Effector CD4-positive, alpha-beta T cell (primary cell): ENCODE measurements at places on chromosomes 13 and 19.

- DNase-seq: no peak
Observed at GRCh38 chr13:79482281-79482970, 1.5 kb downstream of the NDFIP2 start.

GRCh38 chr13:48505597-48506091 is 27.2 kb downstream of the RCBTB2 start:
- DNase-seq: peak; percentile 36

DNA sequence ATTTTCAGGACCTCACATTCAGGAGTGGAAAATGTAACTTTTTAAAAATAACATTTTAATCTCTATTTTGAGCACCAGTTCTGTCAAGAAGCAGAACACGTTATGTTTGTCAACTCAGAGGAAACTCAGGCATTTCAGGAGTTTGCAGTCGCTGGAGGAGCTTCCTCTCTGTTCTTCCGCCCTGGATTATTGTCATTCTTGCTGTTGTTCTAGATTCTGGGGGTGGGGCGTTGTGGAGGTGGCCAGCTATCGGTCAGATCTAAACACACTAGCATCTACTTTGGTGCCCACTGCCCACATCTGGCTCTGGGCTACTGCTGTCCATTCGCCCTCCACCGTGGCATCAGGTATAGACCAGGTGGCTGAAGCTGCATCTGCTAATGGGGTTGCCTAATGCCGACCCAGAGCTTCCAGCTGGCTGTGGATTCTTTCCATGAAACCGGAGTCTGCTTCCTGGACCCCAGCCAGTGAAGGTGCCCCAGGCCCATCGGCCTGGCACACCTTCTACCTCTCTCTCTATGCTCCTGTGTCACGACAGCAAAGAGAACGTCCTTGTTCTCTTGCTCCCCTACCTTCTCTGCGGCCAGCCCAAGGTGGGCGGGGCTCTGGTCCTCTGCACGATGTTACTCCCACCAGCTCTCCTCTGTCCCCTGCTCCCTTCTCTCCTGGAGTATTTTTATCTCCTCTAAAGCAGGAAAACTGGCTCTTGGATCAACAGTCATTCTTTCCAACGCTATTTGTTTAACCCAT is 36.7 kb upstream of the DGKH start:
- DNase-seq: no peak

DNA sequence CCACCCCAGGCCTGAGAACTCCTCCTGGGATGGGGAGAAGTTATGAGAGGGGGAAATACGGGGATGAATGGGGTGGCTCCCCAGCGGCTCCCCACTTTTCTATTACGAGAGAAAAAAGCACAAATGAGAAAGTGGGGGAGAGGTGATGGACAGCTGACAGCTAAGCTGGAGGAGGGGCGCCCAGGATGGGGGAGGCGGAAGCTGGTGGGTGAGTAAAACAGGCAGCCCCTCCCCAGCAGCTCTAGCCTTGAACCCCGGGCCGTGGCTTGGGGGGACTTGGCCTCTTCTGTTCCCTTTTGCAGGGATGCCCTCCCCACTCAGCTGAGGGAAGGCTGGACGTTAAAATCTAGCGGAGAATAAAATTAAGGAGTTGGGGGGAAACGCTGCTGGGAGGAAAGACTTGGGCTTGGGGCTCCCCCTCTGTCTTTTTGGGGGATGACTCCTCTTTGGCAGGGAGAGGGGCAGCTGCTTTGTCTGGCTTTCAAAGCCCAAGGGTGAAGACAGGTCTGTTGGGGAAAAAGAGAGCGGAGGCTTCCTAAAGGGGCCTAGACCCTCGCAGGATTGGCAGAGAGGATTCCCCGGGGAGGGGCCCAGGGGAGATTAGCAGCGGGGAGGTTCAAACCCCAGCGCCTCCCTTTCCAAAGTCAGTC is 1.4 kb upstream of the SAMD1 start:
- peak; percentile 27 for DNase-seq

DNA sequence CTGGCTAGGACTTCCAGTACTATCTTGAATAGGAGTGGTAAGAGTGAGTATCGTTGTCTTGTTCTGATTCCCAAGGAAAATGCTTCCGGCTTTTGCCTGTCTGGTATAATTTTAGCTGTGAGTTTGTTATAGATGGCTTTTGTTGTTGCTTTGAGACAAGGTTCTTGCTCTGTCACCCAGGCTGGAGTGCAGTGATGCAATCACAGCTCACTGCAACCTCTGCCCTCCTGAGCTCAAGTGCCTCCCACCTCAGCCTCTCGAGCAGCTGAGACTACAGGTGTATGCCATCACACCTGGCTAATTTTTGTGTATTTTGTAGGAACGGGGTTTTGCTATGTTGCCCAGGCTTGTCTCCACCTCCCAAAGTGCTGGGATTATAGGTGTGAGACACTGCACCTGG is 6.1 kb upstream of the ZNF543 start:
- no peak for DNase-seq

- DNase-seq: no peak
Observed at GRCh38 chr19:33674626-33675367, 53.0 kb downstream of the CHST8 start.

DNA sequence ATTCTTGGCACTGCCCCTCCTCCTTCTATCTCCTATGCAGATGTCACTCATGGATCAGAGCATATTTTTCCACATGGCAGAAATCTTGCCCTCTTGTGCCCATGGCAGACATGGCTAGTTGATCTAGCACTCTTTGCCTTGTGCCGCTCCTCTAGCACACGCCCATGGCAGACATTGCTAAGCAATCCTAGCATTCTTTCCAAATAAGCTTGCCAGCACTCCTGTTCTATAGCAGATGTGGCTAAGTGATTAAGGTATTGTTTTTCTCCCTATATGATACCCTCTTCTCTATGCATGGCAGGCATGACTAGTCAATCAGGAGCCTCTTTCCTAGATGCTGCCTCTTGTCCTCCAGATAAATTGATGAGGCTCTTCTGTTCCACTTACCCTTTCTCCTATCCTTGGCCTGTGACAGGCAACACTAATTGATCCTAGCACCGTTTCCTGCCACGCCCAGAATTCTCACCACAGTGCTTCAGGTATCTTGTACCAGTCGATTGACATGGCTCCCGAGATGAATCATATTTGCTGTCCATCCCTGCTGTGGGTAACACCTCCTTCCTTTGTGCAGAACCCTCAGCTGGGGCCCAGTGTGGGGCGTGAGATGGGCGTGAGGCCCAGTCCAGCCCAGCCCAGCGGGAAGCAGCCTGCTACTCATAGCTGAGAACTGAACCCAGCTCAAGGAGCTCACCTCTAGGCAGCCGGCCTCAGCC is 26.9 kb downstream of the TMED1 start:
- DNase-seq: no peak

DNA sequence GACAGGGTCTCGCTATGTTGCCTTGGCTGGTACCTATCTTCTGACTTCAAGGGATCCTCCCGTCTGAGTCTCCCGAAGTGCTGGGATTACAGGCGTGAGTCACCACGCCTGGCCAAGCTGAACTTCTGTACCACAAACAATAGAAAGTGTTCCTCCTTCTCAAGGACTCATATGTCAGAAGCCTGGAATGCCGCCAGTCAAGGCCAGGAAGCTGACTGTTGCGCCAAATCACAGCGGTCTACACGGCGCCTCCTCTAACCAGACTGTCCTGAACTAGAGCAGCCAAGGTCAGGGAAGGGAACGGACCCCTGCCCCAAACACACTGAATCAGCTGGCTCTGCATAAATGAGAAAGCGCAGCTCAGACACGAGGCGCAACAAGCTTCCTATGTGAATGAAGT is 14.6 kb downstream of the RAB20 start:
- no peak for DNase-seq

- no peak for DNase-seq
Observed at GRCh38 chr19:48796298-48797083, 14.3 kb downstream of the BCAT2 start.

GRCh38 chr13:75656425-75656989 is 20.4 kb downstream of the LMO7 start:
- DNase-seq: no peak

- DNase-seq: no peak
Observed at GRCh38 chr19:13923194-13923987, 14.8 kb downstream of the PODNL1 start.

GRCh38 chr13:86906127-86906874 is 764.9 kb upstream of the SLITRK5 start:
- DNase-seq: no peak

DNA sequence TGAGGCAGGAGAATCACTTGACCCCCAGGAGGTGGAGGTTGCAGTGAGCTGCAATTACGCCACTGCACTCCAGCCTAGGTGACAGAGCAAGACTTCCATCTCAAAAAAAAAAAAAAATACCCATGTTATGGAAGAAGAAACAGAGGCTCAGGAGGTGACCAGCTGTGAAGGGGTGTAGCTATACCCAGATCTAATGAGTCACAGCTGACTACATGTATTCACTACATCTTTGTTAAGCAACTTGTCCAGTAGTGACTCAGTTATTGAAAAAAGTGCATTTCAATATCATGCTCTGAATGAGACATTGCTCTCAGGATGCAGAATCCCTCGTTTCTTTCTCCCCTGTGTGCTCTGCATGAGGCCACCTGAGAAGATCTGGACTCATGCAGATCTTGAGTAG is 16.1 kb upstream of the SPART start:
- no peak for DNase-seq

DNA sequence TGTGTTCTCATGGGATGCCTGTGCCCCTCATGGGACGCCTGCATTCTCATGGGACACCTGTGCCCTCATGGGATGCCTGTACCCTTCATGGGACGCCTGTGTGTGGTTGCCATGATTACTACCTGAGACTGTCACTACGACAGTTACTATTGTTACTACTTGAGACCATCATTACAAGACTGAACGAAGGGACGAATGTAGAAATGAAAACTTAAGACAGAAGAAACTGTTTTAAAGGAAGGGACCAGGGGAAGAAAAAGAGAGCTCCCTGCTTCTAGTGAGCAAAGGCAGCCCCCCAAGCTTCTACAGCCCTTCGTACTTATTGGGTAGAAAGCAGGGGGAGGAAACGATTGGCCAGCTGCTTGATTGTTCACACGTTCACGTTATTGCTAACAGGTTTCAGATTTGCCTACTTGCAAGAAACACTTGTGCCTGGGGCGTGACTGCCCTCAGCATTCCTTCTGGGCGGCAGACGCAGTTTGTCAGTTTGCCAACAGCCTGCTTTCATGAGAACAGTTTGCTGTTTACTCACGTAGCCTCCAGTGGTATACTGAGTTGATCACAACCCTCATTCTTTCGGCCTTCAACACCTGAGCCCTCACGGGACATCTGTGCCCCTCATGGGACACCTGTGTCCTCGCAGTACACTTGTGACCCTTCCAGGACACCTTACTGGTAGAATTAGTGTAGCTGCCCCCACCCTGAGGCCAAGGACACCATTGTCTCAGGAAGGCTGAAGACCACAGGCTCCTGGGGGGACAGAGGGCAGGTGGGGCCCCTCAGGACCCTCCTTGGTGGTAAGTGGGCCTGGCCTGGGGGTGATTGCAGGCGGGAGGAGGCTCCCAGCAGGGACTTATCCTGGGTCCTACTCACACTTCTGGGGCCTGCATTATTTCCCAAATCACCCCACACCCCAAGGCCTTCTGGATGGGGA is 2.5 kb upstream of the S1PR4 start:
- DNase-seq: peak; percentile 26

DNA sequence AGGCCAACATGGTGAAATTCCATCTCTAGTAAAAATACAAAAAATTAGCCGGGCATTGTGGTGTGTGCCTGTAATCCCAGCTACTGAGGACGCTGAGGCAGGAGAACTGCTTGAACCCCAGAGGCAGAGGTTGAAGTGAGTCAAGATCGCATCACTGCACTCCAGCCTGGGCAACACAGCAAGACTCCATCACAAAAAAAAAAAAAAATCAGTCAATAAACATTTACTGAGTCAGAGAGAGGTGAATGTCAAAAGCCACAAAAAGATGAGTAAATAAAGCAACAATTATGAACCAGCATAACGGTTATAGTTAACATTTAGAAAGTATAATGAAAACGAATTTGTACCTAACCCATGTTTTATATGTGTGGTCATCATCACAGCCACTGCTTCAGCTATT is 23.1 kb downstream of the PSPC1 start:
- DNase-seq: no peak

DNA sequence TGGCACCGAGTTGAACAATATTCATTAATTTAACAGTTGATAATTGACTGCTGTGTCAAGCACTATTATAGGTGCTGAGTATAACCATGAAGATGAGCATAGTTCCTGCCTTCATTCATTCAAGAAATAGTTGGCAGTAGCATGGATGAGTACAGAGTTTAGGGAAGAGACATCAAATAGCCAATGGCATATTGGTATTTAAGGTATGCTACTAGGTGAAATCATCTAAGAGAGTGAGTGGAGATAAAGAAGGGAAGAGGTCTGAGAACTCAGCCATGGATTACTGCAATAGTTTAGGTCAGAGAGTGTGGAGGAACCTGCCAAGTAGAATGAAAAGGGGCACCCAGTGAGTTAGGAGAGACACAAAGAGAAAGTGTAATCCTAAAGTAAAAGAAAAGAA is 4.9 kb upstream of the HTR2A start:
- DNase-seq: no peak

- peak; percentile 87 for DNase-seq
Observed at GRCh38 chr19:21568816-21569493, 63.6 kb downstream of the ZNF429 start.

DNA sequence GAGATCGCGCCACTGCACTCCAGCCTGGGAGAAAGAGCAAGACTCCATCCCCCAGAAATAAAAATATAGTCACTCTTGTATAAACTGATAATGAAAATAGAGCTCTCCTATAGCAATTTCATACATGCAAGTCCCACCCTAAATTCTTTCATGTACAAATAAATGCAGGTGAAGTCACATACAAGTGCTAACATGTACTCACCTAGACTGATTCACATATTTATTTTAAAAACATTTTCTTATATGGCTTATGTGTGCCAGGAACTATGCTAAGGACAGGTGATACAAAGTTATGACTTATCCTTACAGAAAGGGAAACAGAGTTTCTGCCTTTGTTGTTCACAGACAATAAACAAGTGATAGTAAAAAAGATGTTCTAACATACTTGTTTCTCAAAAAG is 32.0 kb downstream of the USP12 start:
- DNase-seq: no peak

DNA sequence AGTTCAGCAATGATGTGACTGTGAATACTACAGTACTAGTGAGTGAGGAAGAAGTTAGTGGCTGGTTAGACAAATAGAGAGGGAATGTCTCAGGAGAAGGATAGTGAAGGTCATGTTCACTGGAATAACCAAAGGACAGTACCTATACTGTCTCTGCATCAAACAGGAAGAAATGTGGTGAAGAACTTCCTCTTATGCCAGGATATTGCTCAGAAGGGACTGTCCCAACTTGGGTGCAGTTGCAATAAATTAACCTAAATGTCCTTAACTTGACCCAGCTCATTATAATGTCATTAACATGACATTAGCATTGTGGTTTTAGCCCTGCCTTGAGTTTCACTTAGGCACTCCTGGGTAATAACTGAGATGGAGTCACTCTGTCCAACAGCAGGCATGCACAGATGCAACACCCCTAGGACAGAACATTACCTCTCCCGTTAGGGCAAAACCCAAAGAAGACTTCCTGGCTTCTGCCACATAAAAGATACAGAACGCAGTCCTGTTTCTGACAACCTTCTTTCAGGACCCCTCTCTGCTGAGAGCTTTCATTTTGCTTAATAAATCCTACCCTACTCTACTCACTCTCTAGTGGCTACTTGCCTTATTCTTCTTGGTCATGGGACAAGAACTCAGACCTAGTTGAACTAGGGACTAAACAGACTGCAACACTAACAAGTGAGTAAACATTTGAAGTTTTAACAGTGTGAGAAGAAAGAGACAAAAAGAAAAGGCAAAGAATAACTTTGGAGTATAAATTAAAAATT is 1591.6 kb upstream of the MIR17HG start:
- DNase-seq: no peak
